RPMI7951 (cell line): ENCODE measurements at places on chromosomes 3 and 15. TPM values are rescaled to one million over a fixed set of nuclear protein-coding genes. Genes with fewer than 3 reads are reported as not detected.
A peak's percentile ranks its signal among the peaks of the same experiment; 100 is the strongest.

DNA sequence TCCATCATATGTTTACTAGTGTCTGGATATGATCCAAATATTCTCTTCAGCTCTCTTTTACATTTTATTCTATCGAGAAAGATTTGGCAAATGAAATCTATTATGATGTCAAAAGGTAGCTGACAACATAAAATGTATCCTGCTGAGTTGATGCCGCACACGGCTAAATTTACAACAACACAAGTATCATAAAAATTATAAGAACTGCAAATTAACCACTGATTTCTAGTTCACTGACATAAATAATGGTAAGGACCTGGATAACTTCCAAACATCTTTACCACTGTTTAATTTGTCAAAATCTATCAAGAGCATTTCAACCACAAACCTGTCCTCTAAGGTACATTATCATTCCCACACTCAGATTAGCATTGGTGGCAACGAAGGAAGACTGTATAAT is 244.5 kb downstream of the FOXP1 start:
- DNase-seq: no peak

EFCAB12 gene
- 0.20 TPM in 1 of 2 replicates, not detected in the other for total RNA-seq

- peak; percentile 3 for DNase-seq
Observed at GRCh38 chr3:40120806-40121205, 188.7 kb upstream of the EIF1B start.

- DNase-seq: no peak
Observed at GRCh38 chr3:18126772-18127171, 298.4 kb downstream of the SATB1 start.

- no peak for DNase-seq
Observed at GRCh38 chr15:29062626-29063025, 176.9 kb downstream of the APBA2 start.

- DNase-seq: no peak
Observed at GRCh38 chr3:12253516-12254343, 35.1 kb upstream of the PPARG start.

DNA sequence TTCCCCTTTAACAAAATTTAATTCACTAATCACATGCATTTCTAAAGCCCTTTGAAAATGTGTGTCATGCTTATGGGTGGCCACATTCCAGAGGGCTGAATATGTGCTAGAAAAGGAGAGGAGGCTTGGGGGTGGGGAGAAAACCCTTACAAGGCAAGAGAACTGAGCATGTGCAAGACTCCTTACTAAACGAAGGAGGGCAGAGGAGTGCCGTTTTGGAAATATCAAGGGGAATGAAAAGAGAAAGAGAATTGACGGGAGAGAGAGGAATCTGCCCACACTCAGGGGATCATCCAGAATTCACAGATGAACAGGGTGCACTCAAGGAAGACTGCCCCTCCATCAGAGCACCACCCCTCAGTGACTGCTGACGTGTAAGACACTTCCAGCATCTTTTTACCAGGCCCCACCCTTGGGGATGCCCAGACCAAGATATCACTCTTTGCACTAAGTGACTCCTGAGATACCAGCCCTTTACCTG is 37.9 kb upstream of the TSC22D2 start:
- DNase-seq: peak; percentile 97

GRCh38 chr3:71912839-71913495 is 128.0 kb upstream of the PROK2 start:
- no peak for DNase-seq

DZIP1L gene
- 7.4 and 11.1 TPM in 2 replicates for total RNA-seq

DNA sequence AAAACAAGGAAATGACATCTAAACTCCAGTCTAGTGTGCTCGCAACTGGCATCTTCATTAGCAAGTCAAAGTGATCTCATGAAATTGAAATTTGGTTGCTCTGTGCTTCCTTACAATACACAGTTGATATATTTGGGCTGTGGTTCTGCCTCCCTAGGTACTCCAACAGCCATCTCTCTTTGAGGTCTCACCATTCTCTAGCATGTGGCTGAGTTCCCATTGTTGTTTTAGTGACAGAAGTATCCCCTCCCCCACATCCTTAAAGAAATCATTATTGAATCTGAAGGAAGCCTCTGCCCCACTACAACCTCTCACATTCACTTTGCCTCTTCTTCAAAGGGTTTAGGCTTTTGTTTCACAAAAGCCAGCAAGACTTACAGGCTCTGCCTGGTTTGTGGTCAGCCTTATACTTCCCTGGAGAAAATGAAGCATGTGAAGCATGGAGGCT is 516.5 kb downstream of the NLGN1 start:
- DNase-seq: no peak

DNA sequence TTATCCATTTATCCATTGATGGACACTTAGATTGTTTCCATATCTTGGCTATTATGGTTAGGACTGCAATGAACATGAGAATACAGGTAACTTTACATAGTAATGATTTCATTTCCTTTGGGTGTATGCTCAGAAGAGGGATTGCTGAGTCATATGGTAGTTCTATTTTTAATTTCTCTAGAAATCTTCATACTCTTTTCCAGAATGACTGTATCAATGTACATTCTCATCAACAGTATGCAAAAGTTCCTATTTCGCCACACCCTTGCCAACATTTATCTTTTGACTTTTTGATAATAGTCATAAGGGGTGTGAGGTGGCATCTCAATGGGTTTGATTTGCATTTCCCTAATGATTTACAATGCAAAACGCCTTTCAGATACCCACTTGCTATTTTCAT is 6.2 kb upstream of the NIPA1 start:
- no peak for DNase-seq

ITIH3 gene
- not detected in 2 replicates for total RNA-seq

DNA sequence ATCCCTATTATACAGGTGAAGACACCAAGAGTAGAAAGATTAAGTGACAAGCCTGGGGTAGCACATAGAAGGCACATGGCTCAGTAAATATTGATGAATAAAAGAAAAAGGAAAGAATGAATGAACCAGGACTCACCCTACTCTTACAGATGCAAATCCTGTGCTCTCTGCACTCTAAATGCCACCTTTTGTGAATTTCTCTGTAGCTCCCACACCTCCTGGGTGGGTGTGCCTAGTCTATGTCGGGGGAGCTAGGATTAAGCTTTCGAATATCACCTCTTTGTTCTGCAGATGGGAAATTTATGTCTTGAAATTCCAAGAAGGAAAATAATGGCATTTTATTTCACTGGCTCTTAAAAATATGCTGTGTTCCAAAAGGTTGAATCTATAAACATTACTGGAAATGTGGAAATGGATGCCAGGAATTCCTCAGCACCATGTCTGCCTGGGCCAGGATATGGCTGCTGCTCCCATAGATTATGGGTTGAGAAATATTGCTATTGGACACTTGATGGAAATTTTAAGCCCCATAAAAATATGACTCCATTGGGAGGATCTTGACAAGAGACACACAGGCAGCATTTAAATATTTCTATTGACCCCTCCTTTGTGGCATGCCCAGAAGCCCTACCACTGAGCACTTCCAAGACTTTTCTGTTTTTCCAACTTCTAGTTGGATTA is 43.3 kb downstream of the CCNB2 start:
- DNase-seq: no peak

FILIP1L gene
- under 0.01 TPM in 1 of 2 replicates, not detected in the other for total RNA-seq

- DNase-seq: no peak
Observed at GRCh38 chr3:80993241-80993945, 768.1 kb downstream of the GBE1 start.
